ENCODE measurements at places on chromosomes 6 and 20.
A peak's percentile ranks its signal among the peaks of the same experiment; 100 is the strongest.

DNA sequence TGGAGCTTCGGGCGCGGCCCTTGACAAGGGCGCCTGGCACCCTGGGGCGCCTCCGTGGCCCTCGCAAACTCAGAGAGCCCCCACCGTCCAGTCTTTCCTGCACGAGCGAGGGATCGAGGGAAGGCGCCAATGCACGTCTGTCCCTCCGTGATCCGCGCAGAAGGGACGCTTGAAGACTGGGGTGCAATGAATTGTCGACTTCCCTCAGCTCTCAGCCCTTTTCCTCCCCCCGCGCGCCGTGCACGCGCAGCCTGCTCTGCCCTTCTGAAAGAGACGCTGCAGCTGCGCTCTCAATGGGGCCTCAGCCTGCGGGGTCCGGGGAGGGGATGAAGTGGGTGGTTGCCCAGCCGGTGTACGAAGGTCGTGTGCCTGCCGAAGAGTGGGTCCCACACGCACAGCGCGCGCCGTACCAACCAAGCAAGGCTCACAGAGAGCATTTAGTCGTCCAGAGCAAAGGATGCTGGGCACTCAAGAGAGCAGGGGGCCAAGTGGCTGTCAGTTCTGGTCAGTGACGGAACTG lies 5.5 kb upstream of the SOX4 start:
- DNase-seq, result peak; percentile 42

GRCh38 chr6:131687022-131687421 lies 14.2 kb downstream of the OR2A4 start:
- DNase-seq, result no peak

GRCh38 chr6:150637266-150637665 lies 37.6 kb downstream of the PLEKHG1 start:
- no peak for DNase-seq

DNA sequence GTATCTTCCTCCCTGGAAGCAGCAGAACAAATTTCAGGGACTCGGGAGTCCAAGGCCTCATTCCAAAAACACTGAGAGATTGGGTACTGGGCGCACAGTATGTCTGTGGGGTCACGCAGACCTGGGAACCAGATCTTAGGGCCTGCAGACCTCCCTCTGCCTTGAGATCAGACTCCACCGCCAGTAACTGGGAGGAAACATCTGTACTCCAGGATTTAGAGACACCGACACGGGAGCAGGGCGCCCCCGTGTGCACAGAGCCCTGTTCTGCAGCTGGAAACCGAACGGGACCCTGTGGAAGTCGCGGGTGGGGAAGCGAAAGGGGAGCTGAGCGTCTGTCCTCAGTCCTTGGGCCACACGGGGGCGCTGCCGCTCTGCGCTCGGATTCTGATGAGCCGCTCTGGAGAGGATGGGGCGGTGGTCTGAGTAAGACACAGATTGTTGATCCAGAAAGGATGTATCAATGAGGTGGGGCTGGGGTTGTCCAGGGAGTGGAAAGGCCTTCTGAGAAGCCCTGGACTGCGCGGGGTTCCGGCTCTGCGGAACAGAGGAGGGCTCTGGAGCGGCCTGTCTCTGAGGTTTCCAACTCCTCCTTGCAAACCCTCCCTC lies 35.7 kb upstream of the HLA-E start:
- DNase-seq, result peak; percentile 81

DNA sequence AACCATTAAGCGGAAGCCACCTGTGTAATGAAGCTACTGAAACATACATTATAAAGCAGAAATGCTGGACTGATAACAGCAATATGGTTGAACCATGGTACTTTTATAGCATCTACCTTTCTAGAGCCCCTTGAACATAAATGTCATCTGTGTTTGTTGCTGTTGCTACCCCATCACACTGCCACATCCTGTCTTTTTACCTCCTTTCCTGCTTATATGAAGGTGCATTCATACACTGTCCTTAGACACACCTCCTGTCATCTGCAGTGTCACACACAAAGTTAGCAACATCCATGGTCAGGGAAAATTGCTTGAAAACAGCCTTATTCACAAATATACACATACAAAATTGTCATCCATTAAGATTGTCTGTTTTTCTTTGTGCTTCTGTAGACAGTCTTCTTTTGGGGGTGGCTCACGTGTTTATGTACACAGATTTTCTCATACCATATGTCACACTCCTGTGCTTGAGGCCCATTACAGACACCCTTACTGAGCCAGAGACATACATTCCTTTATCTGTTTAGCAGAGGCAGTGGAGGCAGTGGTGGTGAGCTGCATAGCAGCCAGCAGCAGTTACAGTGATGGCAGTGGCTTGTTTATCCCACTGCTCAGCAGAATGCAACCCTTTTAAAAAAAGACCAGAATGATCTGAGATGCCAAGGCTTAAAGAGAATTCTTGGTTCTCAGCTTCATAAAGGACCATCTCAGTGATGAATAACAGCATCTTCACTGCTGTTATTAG lies 25.9 kb downstream of the C6orf62 start:
- DNase-seq, result no peak

DNA sequence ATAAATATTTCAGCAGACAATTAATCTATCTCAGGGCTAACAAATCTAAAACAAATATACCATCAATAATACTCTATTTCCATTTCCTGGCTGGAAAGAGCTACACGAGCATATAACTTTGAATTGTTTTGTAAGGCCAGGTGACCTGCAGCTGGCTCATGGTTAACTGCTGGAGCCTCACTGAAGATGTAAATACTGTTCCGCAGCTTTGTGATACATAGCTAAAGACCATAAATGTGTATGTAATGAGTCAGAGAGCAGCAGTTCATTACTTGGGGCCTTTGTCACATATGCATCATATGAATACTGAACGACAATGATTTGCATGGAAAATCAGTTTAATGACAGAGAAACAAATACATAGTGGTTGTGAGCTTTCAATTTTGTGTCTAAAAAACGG lies 109.4 kb upstream of the CCN2 start:
- DNase-seq, result no peak

- DNase-seq, result no peak
These were observed 663.9 kb downstream of the PRKN start for GRCh38 chr6:162063666-162064065.

DNA sequence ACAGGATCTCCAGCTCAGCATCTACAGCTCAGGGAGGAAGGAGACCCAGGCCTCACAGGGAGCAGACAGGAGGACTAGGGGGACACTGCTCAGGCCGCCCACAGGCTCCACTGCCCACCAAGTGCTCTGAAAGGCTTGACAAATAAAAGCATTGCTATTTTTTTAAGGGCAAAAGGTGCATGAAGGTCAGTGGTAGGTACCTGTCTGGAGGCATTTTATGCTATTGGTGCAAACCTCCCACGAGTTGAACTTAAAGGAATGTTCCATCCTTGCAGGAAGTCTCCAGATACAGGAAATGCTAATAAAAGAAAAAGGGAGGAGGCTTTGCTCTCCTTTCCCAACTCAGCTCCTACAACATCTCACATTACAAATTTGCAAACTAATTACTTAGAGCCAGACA lies 228.1 kb downstream of the FOXC1 start:
- no peak for DNase-seq

DNA sequence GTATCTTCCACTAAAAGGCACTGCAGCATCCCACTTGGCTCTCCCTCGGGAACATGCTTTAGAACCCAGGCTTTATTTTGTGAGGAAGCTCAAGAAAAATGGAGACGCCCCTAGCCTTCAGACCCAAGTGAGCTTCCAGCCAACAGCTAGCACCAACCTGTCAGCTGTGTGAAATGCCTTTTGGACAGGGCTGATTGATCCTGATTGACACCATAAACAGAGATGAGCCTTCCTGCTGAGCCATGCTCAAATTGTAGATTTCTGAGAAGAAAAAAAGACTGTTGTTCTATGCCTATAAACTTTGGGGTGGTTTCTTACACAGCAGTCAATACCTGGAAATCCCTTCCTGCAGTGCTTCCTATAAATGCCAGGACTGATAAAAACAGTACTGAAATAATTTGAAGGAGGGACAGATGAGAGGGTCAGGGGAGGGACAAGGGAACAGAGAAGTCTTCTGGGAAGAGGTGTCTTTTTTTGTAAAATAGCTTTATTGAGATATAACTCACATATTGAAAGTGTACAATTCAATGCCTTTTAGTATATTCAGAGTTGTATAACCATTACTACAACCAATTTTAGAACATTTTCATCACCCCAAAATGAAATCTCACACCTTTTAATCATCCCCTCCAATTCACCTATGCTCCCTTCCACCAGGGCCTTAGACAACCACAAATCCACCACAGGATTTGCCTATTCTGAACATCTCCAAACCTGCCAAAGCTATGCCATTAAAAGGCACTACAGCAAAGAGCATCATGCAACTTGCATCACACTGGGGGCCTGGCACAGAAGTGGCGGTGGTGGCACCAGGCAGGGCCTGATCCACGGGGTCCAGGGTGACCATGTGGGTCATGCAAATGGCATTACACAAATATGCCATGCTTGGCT lies 2.7 kb upstream of the STK4 start:
- no peak for DNase-seq

- no peak for DNase-seq
These were observed 152.3 kb upstream of the THEMIS start for GRCh38 chr6:128053109-128053508.

- no peak for DNase-seq
These were observed 71.8 kb upstream of the TMEM181 start for GRCh38 chr6:158488065-158488464.

GRCh38 chr20:51978070-51978501 lies 175.8 kb upstream of the SALL4 start:
- no peak for DNase-seq

DNA sequence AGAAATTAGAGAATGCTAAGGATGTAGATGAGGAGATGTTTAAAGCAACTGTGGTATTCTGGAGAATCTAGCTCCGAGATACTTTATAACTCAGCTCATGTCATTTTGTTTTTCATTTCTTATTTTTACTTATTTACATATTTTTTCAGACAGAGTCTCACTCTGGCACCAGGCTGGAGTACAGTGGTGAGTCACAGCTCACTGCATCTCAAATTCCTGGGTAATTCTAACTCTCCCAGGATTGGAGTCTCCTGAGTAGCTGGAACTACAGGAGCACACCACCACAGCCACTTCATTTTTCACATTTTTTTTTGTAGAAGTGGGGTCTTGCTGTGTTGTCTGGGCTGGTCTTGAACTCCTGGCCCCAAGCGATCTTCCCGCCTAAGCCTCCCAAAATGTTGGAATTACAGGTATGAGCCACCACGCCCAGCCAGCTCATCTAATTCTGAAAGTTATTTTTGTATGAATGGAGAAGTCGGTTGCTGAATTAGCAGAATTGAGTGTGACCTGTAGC lies 94.3 kb upstream of the FAM8A1 start:
- DNase-seq, result no peak

- DNase-seq, result no peak
These were observed 87.9 kb downstream of the CDC5L start for GRCh38 chr6:44475417-44475778.

- no peak for DNase-seq
These were observed 40.5 kb upstream of the ZNF831 start for GRCh38 chr20:59123011-59123677.

- DNase-seq, result peak; percentile 48
These were observed 7.8 kb downstream of the NFYA start for GRCh38 chr6:41080621-41081020.

DNA sequence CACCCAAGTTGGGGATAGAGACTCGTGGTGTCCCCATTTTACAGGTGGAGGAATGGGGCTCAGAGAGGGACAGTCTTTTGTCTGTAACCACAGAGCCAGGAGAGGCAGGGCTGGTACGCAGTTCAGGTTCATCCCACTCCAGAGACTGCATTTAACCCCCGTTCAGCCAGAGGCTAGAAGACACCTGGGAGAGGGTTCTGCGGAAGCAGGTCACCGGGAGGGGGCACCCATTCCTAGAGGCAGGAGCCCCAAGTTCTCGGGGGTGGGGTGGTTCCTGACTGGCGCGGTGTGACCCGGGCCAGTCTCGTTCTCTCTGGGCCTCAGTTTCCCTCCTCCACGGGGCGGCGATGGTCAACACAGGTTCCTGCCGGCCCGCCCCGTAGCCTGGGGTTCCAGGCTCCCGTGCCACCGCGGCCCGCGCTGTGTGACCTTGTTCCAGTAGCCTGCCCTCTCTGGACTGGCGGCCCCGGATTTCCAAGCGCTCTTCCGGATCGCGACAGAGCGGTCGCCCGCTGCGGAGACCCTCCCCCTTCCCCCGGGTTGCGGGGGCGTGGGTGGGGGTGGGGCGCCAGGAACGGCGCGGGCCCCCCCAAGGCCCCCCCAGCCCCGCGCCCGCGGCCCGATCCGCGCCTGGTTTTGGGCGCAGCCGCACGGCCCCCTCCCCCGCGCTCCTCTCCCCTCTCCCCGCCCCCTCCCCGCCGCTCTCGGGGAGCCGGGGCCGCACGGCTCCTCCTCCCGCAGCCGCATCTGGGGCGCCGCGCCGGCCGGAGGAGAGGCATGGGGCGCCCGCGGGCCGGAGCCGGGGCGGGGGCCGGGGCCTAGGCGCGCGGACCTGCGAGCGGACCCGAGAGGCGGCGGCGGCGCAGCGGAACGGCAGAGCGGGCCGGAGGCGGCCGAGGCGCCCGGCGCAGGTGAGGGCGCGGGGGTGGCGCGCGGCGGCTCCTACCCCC lies at the start of gene DLGAP4:
DLGAP4 (plus strand) TSS at position 738 of the 950 bp plus-strand sequence. CDS start 125,379 bp downstream, outside the sequence.
- no peak for DNase-seq

DNA sequence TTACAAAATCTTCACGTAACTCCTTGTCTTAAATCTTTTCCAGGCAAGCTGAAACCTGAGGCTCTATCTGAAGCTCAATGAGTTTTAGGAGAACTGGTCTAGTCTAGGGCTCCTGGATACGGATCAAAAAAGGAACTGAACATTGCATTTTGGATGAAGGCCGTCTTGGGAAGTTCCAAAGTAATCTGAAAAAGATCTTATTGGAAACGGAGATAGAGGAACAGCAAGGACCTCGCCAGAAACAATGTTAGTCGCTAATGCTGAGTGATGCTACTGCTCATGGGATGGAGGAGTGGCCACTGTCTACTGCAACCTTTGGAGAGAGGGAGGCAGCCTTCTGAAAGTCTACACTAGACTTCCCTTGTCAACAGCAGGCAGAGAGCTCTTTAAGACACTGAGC lies 91.4 kb upstream of the ATXN1 start:
- DNase-seq, result no peak

DNA sequence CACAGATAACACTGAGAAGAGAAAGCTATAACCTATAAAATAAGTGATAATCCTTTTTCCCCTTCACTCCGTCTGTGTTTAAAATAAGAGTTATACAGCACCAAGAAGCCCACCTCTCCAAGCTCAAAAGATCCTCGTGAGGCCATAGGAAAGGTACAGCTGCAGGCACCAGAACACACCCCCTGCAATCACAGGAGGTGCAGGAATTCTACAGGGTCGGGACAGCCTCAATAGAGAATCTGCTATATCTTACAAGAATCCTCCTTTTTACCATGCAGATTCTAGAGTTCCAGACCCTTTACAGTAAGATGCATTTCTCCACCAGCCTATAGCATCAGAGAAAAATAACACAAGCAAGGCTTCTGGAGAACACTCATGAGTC lies 5.0 kb upstream of the ADGRF1 start:
- no peak for DNase-seq
